ENCODE measurements at places on chromosomes 5 and 9.
A peak's percentile ranks its signal among the peaks of the same experiment; 100 is the strongest.

DNA sequence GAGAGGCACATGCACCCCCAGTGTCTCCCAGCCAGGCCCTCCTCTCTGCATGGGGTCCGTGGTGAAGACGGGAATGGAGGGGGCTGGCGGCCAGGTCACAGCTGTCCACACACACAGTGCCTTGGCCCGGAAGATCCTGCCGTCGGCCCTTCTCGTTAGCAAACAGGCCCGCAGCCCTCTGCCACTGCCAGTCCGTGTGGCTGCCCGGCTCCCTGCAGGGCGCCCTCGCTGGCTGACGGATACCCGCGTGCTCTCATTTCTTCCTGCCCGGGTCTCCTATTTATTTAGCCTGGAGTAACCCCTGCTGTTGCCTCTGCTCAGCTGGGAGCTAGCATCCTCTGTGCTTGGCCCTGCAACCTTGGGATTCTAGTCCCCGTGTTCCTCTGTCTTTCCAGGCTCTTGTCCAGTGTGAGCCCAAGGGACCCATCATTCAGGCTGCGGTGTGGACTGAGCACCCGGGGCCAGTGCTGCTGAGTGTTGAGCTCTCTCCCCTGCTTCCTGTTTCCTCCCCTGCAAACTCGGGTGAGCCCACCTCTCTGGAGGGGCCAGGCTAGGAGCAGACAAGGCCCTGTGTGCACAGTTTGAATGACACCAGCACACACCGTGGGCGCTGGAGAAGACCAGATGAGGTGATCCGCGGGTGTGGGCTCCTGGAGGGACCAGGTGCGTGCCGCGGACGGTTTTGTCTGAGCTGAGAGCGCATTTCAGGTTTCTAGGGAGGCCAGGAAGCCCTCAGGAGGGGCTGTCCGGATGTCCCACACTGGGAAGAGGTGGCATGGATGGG, 14.6 kb upstream of the RNU6ATAC start:
- no peak for DNase-seq

DNA sequence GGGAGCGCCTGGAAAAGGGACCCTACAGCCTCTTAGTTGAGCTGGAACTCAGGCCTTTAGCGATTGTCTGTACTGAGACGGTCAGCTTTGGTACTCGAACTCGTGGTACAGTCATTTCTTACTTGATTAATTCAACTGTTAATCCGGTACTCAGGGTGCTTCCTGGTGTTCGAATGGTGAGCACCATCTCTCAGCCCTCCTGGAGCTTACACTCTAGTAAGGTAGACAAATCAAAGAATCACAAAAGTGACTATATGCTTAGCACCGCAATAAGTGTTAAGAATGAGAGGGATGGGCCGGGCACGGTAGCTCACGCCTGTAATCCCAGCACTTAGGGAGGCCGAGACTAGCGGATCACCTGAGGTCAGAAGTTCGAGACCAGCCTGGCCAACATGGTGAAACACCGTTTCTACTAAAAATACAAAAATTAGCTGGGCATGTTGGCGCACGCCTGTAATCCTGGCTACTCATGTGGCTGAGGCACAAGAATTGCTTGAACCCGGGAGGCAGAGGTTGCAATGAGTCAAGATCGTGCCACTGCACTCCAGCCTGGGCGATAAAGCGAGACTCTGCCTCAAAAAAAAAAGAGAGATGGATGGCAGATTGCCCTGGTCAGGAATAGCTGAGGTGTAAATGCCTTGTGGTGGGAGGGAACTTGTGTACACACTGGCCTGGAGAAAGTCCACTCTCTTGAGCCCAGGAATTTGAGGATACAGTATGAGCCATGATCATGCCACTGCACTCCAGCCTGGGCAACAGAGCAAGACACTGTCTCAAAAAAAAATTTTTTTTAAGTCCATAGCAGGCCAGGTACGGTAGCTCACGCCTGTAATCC, 981 bp downstream of the TCOF1 start:
- no peak for DNase-seq

DNA sequence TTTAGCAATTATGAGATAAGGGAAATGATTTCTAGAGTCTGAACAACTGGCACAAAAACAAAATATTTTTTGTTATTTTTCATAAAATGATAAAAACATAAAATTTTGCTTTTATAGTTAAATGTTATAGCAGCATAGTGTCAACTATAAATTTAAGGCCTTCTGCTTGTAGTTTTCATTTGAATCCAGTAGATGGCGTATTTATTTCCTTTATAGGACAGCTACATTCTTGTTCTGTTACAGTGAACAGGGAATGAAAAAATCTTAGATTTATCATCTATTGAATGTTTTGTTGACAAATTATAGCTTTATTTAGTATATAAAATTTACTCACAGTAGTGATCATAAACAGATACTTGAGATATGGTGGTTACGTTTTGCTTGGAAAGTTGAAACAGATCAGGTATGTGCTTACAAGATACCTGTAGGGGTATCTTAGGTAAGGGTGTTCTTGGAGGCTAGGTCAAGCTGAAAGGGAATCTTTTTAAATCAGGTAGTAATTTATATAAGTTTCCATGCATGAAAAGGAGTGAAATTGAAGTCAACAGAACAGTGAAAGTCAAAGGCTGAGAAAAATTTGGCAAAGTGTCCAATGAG, 239.3 kb upstream of the GRIN3A start:
- DNase-seq: no peak

DNA sequence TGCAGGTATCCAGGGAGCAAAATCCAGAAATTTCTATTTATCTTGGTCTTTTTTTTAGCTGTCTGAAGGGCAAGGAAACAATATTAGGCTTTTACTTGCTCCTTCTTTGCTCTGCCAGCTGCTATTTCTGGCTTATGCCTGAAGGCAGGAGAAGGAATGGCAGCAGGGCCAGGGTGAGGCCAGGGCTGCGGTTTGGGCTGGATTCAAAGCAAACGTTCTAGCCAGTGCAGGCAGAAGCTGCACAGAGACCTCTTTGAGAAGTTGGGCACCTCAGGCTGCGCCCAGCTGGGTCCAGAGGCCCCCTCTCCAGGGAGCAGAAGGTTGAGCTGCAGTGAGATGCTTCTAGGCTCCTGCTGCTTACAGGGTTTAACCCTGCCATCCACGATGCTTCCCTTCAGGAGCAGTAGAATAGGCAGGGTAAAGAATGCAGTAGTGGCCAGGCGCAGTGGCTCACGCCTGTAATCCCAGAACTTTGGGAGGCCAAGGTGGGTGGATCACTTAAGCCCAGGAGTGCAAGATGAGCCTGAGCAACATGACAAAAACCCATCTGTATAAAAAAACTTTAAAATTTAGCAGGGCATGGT, 201.2 kb downstream of the ADCY2 start:
- DNase-seq: no peak

GRCh38 chr9:122228191-122228567, 578 bp downstream of the LHX6 start:
- DNase-seq: no peak

- no peak for DNase-seq
Observed at GRCh38 chr9:95024097-95024671, 293.3 kb downstream of the FANCC start.

DNA sequence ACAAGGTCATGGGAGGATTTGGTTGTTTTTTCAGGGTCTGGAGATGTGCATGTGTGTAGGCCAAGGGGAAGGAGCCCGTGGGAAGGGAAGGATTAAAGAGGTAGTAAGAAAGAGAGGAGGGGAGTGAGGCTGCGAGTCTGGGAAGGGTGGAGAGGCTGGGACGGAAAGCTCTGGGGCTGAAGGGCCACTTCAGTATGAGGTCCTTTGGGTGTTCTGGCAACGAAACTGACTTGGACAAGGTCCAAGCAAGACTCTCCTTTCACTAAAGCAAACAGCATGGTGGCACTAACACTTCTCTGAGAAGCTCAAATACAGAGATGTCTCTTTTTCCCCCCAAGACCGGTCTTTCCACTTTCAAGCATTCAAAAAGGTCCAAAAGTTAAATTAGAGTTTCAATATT, 394.5 kb downstream of the ARHGEF28 start:
- no peak for DNase-seq

DNA sequence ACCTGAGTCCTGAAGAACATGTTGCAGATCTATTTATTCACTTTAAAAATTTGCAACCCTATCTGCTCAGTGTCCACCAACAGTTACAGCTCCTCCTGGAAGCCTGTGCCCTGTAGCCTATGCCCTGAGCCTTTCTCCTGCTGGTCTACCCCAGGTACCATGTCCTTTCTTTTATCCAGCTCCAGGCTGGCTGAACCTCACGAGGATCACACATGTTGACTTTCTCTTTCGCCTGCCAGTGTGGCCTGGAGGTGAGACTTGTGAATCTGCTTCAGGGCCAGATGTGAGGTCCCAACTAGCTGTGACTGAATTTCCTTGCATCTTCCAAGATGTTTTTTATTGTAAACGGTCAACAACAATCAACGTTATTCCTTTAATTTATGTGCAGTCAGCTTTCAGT, 70.7 kb downstream of the GDNF start:
- DNase-seq: no peak

DNA sequence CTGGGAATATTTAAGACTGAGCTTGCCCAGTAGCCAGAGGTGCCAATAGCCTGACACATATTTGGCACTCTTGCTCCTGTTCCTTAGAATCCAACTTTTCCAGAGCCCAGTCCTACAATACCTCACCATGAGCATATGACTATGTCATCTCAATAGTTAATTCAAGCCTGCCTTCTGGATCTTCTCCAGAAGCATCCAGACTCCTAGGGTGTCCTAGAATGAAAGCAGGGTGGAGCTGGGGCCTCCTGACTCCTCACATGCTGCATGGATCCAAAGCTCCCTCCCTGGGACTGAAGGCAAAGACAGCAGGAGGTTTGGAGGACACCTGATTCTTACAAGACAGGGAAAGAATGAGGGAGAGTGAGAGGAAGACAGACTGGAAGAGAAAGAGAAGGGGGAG, 37.9 kb downstream of the SH3TC2 start:
- DNase-seq: no peak

GRCh38 chr9:81492710-81493447, 196.5 kb downstream of the TLE1 start:
- DNase-seq: no peak

GRCh38 chr5:116090302-116090701, 5.5 kb downstream of the COMMD10 start:
- no peak for DNase-seq

- DNase-seq: no peak
Observed at GRCh38 chr5:178450121-178451028, 139.8 kb downstream of the COL23A1 start.

DNA sequence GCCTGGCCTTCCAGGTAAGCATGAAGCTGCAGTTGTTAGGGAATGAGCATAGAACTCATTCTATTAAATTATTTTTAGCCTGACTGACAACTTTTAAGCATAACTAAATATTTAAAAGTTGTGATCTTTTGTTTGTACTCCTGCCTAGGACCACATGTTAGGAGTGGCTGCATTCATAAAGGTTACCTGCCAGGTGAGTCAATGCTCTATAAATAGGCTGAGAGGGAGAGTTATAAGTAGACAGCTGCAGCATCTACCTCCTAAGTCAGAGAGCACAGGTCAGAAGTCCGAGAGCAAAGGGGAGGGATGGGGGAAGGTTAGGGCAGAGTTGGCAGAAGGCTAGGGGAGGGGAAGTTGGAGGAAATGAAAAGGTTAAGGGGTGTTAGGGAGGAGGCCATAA, 292.4 kb upstream of the TLE4 start:
- DNase-seq: no peak

DNA sequence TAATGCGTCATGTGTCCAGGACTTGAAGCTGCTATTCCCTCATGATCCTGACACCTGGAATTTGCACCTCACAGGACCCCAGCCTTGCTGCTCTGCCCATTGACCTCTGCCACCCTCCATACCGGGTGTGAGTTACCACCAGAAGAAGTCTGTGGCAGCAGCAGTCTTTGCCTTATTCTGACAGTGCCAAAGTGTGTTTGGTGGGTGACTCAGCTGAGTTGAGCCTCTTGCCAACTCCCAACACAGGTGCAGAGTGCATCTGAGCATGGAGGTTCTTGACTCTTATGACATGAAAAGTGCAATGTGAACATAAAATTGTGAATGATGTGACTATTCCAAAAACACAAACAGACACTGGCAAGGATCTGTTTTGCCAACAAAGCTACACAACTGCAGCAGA, 1166.5 kb upstream of the CDH18 start:
- no peak for DNase-seq

DNA sequence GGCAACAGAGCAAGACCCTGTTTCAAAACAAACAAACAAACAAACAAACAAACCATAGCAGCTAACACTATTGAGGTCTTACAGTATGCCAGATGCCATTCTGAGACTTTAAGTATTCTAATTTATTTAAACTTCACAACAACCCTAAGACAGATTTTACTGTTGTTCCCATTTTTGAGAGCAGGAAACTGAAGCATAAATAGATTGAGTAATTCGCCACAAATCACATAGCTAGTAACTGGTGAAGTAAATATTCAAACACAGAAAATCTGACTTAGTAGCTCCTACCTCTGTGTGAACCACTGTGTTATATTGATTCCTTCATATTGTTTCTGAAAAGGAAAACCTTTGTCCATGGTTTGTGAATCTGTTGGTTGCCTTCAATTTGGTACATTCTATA, 98.4 kb downstream of the UNC13B start:
- no peak for DNase-seq

- DNase-seq: no peak
Observed at GRCh38 chr5:307794-308579, 13.5 kb upstream of the AHRR start.

DNA sequence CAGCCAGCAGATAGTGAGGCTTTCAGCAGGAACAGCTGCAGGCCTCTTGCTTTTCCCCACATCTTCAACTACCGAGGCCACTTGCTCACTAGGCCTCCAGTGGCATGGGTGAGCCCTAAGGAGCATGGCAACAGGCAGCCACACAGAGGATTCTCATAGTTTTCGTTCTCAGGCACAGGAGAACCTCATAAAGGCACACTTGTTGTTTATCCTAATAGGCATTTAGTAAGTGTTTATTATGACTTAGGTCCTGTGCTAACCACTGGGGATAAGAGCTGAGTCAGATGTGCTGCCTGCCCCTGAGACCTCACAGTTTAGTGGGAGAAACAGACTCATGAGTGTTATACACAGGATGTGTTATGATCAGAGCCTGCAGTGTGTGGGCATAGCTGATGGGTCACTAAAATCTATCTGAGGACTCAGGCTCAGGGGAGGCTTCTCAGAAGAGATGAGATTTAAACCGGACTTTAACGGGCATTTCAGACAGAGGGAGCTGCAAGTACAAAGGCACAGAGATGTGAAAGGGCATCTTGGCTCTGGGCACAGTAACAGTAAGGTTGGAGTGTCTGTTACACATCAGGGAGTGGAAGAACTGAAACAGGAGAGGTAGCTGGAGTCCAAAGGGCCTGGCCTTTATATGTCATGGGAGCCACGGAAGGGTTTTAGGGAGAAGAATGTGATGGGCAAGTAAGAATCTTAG, 21.0 kb upstream of the HEMGN start:
- no peak for DNase-seq

DNA sequence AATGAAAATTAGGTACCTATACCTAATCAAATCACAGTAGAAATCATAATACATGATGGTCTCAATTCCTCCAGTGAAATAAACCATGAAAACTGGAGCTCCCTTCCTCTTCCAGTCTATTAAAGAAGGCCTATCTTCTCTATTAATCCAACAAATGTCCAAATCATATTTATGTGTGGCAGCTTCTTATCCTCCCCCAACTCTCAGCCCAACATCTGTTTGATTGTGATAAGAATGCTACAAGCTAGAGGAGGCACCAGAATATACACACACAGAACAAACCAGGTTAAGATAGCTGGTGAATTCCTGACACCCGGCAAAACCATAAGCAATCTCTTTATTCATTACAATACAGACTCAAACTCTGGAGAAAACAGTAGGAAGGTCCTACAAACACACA, 110.8 kb downstream of the FBXL17 start:
- no peak for DNase-seq

- no peak for DNase-seq
Observed at GRCh38 chr9:16198996-16199395, 646.2 kb downstream of the CCDC171 start.

GRCh38 chr9:127660886-127661741, 45.7 kb upstream of the CFAP157 start:
- DNase-seq: peak; percentile 70
